SK-N-SH (cell line): ENCODE measurements at places on chromosomes 1 and 21. TPM values are rescaled to one million over a fixed set of nuclear protein-coding genes. Genes with fewer than 3 reads are reported as not detected.

DNA sequence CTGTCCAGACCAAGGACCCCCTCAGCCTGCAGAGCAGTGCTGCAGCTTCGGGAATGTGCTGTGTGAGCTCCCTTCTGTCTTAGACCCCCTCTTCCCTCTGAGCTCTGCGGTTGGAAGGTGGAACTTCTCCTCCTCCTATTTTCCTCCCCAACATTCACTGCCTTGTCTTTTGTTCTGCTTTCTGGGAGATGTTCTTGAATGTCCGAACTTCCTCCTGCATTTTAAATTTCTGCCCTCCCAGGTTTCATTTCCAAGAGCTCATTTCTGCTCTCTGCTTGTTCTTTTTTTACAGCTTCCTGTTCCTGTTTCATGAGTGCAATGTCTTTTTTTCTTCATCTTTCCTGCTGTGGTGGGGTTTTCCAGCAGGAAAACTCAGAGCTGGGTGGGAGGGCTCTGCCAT is 29.3 kb downstream of the RRP1 start:
- no peak for DNase-seq

- DNase-seq = no peak
These were observed 204.4 kb downstream of the PLA2G4A start for GRCh38 chr1:187032982-187033692.

DNA sequence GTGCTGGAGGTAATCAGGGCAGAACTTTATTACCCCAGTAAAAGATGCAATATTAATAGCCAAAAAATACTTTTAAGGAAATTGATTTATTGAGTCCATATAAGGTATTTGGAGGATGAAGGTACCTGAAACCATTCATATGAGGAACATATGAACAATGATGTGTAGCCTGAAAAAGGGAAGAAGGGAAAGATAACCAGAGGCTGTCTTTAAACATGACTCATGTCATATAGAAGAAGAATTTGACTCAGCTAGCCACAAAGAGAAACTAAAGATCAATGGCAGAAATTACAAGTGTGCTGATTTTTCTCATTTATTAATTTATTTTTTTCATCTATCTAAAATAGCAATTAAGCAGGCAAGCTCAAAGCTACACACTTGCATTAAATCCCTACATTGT is 136.2 kb upstream of the DUSP10 start:
- DNase-seq = no peak

DNA sequence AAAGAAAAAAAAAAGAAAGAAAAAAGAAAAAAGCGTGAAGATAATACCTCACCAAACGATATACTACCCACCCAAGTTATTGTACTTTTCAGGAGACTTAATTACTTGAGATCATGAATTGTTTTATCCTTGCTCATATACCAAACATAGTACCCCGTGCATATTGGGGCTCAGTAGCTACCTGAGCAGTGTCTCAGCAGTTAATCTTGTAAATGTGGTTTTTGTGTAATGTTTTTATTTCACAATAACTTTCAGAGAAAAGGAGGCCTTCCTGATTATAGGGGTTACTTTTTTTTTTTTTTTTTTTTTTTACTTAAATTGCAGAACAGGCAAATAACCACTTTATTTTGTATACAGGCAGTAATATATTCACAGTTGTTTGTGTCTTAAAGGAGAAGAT is 80.3 kb downstream of the OSBPL9 start:
- DNase-seq = no peak

DNA sequence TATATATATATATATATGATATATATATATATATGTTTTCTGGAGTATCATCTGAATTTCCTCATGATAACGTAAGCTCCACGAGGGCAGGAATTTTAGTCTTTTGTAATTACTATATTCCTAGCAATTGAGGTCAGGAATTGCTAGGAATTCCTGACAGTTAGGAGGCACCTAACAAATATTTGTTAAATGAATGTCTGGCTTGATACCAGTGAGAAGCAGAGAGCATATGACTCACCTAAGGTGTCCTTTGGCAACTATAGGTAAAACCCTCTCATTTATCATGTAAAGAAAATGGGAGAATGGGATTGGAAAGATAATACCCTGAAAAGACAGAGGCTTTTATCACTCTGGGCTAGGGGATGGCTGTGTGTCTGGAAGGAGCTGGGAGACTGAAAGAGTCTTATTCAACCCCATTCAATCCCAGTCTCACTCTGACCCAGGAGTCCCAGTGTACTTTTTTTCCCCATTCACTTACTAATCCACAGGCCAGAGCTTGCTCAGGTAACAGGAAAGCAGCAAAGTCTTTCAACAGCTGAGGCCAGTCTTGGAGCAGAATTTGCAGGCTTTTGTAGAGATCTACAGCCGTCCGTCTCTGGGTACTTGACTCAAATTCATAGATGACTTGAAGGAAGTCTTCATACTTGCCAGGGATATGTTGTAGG is 71.2 kb downstream of the DAP3 start:
- no peak for DNase-seq

DNA sequence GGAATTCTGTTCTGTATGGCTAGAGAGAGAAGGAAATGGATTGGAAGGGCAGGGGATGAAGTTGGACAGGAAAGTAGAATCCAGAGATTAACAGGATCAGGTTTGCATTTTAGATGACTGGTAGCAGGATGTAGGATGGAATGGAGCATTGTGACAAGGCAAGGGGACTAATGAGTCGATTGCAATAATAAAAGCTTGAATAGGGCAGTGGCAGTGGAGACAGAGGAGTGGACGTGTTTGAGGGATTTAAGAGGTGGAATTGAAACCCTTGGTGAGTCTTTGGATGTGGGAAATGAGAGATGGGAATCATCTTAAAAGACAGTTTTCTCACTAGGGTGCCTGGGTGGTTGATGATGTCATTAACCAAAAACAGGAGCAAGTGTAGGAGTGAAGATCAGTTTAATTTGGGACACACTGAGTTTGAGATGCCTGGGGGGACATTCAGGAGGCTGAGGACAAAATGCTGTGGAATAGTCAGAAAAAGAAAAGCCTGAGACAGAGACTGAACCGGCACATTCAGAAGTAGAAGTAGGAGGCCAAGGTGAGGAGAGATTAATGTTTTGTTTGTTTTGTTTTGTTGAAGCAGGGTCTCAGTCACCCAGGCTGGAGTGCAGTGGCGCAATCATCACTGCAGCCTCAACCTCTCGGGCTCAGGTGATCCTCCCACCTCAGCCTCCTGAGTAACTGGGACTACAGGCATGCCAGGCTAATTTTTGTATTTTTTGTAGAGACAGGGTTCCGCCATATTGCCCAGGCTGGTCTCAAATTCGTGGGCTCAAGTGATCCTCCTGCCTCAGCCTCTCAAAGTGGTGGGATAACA is 29.1 kb upstream of the C1orf146 start:
- DNase-seq = no peak

DNA sequence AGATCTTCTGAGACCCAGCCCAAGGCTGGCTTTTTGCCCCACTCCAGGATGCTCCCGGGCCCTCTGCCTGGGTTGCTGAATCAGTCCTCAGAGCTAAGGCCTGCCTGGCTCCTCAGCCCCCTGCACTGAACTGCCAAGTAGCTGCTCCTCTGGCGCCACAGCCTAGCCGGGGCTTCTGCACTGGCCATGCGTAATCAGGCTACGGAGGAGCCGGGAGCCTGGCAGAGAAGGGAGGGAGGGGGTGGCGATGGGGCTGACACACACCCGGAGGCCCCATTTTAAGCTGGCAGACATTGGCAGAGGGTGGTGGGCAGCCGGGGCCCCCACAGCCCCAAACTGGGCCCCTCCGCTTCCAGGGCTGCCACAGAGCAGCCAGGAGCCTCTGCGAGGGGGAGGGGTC is 38.7 kb downstream of the ALPL start:
- DNase-seq = no peak

- no peak for DNase-seq
These were observed 253.5 kb downstream of the AKT3 start for GRCh38 chr1:243596431-243597062.

GRCh38 chr1:105632342-105633196 is 1423.9 kb upstream of the PRMT6 start:
- peak; percentile 73 for DNase-seq

PTPN7 gene
- polyA plus RNA-seq = not detected in 2 replicates

CD48 gene
- polyA plus RNA-seq = not detected in 2 replicates

HSPB7 gene
- polyA plus RNA-seq = 0.05 and 0.23 TPM in 2 replicates

CYB5RL gene
- 3.3 and 4.7 TPM in 2 replicates for polyA plus RNA-seq
